ENCODE measurements at places on chromosomes 5 and 9.

DNA sequence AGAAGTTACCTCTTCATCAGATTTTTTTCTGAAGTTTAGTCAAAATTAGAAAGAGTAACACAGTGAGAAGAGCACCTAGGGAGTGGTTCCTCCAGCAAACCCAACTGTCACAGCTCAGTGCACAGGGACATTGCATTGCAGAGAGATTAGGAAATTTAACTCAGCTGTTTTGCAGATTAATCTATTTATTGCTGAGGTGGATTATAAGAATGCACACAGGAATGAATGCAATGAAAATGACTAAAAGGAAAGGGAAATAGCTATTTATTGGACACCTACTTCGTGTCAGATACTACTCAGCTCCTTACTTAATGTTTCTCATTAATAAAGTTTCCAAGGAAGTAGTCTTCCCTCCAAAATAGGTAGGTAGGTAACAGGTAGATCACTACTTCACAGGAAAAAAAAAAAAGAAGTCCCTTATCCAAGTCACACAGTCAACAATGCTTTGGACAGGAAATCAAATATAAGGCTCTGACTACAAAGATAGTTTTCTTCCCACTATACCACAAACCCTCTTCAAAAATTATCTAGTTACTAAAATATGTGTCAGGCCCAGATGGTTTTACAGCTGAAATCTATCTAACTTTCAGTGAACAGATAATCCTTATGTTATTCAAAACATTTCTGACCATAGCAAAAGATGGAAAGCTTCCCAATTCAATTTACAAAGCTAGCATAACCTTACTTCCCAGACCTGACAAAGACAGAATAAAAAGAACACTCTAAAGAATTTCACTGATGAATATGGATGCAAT is 442.2 kb upstream of the MPDZ start:
- no peak for DNase-seq

- no peak for DNase-seq
These were observed 249.6 kb downstream of the IRX1 start for GRCh38 chr5:3845230-3845629.

DNA sequence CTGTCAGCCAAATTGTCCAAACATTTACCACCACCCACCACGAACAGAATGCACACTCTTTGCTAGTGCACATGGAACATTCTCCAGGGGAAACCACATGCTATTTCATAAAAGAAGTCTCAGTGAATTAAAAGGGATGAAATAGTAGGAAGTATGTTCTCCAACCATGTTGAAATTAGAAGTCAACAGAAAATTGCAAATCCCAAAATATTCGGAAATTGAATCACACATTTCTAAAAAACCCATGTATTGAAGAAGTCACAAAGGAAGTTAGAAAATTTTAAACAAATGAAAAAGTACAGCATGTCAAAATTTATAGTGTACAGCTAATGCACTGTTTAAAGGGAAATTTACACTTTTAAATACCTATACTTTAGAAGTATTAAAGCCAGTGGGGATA is 50.8 kb downstream of the TGFBR1 start:
- DNase-seq = no peak

- no peak for DNase-seq
These were observed 10.7 kb upstream of the PRXL2C start for GRCh38 chr9:96665789-96666188.

- DNase-seq = no peak
These were observed 586.0 kb downstream of the CCDC171 start for GRCh38 chr9:16138561-16139491.

GRCh38 chr9:85443190-85443598 is 298.6 kb downstream of the AGTPBP1 start:
- DNase-seq = no peak

- DNase-seq = no peak
These were observed 81.5 kb downstream of the VCAN start for GRCh38 chr5:83553000-83553486.

DNA sequence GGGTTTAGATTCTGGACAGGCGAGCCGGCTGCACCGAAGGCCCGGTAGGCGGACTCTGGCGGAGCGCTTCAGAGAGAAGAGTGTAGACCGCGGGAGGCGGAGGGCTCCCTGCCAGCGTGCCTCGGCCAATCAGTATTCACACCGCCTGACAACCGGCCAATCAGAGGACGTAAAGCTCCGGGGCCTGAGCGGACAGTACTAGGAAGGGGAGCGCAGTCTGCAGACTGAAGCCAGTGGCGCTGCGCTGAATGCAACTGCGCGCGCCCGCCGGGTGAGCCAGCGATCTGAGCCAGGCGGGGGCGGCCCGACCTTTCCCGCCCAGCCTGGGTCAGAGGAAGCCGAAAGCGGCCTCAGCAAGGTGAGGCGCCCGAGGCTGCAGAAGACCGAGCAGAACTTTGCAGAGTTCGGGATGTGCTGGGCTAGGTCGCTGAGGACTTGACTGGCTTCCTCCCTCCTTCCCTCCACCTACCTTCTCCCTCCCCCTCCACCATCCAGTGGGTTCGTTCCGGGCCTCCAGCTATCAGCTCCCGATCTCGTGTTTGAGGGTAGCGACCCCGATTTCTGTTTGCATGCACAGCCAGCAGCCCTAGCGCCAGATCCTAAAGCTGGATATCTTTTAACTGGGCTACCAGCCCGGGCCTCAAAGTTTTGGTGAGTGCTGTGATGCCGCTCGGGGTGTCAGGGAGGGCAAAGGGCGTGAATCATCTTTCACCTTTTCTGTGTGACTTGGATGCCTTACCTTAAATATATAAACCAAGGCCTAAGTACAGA is at the start of gene DMRT2:
TSS of gene DMRT2 (plus strand) at position 233 of the 771 bp plus-strand sequence. CDS start 1,257 bp downstream, outside the sequence.
- DNase-seq = peak; percentile 92

DNA sequence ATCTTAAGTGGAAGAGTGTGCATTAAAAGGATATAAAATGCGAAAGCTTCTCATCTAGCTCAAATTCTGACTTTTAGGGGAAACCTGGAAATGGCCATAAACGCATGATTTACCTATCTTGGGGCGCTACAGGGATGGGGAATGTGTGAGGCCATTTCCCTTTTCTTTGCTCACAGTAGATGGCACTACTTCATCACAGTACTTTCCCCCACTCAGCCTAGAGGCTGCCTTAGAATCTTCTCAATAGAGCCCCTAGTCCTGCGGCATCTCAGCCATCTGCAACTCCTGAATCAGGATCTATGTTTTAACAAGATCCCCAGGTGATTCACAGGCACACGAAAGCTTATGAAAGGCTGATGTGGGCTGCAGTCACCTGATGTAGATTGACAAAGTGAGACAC is 110.8 kb downstream of the LHFPL2 start:
- DNase-seq = no peak

DNA sequence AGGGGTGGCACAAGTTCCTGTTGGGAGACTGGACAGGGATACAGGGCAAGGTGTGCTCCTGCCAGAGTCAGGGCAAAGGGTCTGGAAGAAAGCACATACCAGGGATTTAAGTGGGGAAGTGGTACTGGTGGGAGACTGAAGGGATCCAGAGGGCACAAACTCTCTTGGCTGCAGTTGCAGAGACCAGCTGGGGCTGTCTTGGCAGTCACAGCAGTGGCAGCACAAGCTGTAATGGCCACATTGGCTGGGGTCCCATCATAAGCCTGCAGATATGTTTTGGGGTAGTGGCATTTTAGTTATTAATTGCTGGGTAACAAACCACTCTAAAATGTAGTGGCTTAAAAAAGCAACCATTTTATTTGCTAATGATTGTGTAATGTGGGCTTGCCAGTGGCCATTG is 492.2 kb downstream of the ENC1 start:
- no peak for DNase-seq

DNA sequence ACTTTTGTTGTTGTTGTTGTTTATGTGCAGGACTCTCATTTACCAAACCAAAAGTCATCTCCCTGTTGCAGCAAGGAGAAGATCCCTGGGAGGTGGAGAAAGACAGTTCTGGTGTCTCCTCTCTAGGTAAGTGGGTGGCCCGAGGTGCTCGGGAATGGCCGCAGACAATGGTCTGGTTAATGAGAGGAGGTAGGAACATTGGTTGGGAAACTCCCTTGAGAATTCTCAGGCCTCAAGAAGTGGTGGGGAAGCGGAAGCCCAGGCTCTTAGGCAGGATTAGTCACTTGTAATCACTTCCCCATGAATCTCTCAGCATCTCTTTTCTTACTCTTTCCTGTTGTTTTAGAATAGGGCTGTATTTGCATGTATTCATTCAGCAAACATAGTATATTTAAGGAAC is 7.2 kb downstream of the ZNF354B start:
- no peak for DNase-seq

- DNase-seq = no peak
These were observed 423.8 kb upstream of the SMARCA2 start for GRCh38 chr9:1591310-1591709.

GRCh38 chr9:81885602-81886001 is 42.6 kb upstream of the SPATA31D4 start:
- DNase-seq = no peak

GRCh38 chr9:129143031-129143927 is 32.1 kb downstream of the PTPA start:
- peak; percentile 88 for DNase-seq

- peak; percentile 57 for DNase-seq
These were observed 836 bp downstream of the PCSK5 start for GRCh38 chr9:75891277-75891741.

- DNase-seq = no peak
These were observed 15.1 kb downstream of the PHF2 start for GRCh38 chr9:93591301-93592007.

- DNase-seq = peak; percentile 77
These were observed 153.7 kb downstream of the MEF2C start for GRCh38 chr5:88729084-88729828.

GRCh38 chr5:756171-756570 is 28.4 kb downstream of the ZDHHC11B start:
- no peak for DNase-seq

DNA sequence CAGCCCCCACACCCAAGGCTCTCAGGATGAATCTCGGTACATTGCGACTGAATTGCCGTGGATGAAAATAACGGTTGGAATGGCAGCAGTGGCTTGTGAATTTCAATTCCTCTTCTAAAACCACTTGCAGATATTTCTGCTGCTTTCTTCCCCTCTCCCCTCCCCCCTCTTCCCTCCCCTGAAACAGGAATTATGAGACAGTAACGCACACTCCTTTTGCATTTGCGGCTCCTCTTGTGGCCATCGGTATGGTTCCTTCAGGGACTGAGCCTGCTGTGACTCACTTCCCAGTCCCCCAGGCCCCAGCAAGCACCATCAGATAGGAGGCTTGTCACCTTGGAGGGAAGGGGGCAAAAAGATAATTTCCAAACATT is 9.7 kb downstream of the DCANP1 start:
- no peak for DNase-seq
